Cardiac muscle cell (in vitro differentiated cells and primary cell): ENCODE measurements at places on chromosomes 1 and 21. TPM values are rescaled to one million over a fixed set of nuclear protein-coding genes. Genes with fewer than 3 reads are reported as not detected.
A peak's percentile ranks its signal among the peaks of the same experiment; 100 is the strongest.

TNFRSF8 gene
- polyA plus RNA-seq, result 0.11 TPM in 1 of 2 replicates, not detected in the other

MPL gene
- polyA plus RNA-seq, result 0.10 TPM in 1 of 2 replicates, not detected in the other

RNF186 gene
- polyA plus RNA-seq, result not detected in 2 replicates

SOX13 gene
- polyA plus RNA-seq, result 34.8 and 45.2 TPM in 2 replicates

TOMM20 gene
- 71.8 and 93.6 TPM in 2 replicates for polyA plus RNA-seq

DNA sequence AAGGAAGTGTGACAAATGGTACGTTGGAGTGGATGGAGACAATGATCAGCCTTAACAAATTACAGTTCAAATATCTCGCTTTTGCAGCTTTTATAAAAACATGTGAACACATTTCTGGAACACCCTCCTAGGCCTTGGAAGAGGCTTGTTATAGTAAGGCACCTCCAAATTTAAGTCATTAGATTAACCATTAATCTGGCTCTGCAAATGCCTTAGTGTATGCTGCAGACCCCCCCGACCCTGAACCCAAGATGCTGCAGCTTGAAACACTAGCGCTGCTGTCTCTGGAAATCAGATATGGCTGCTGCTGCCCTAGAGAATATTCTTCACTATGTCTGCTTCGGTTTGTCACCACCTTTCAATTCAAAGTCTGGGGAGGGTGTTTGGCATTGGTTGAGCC lies 196.4 kb downstream of the MIS18A start:
- no peak for DNase-seq

GRCh38 chr1:187122566-187122965 lies 293.8 kb downstream of the PLA2G4A start:
- DNase-seq, result no peak

DNA sequence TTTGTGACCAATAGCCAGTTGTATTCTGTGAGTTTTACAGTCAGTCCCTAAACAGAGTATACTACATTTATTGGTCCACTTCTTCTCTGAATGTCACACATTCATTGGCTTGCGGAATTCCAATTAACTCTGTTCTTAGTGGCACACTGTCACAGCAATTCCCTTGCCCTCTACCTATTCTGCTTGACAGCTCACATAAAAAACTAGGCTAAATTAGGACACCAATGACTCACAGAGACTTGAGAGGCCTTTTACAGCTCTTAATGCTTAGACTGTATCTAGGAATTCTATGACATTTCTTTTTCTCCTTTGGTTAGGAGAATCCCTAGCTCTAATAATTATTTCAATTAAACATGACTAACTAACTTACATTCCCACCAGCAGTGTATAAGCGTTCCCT lies 104.1 kb downstream of the NEGR1 start:
- no peak for DNase-seq

DNA sequence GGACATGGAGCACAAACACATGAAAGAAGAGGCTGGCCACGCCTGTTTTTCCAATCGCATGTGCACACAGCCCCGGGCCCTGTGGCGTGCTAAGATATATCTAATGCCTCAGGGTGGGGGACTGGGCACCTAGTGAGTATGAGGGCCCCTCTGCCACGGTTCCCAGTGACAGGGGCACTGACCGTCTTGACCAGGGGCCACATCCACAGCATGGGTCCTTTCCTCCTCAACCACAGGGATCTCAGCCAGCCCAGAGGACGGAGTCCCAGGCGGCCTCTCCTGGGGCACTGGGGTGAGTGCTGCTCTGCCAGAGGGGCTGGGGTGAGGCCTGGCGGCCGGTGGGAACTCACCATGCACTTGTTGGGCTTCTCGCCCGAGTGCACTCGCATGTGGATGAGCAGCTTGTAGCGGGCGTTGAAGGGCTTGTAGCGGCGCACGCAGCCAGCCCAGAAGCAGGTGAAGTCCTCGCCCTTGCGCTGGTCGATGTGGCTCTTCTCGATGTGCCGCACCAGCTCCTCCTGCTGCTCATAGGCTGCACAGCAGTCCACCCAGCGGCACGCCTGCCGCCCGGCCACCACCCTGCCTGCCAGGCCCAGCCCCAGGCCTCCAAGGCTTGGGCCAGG lies 134.7 kb downstream of the DMRTB1 start:
- DNase-seq, result peak; percentile 74

DNA sequence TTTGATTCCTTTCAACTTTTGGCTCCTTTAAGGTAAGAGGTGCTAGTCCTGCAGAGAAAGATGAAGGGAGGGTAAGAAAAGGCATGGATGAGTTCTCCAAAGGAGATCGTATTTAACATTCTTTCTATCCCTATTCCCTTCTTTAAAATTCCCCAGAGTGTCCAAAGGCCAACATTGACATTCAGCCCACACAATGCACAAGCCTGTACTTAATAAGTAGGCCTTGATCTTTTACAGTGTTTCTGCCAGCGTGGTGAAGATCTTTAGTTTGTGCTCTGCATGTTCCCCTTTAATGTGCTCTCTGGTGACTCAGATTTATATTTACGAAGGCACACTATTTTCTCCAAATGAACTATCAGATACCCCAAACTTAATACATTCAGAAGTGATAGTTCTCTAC lies 582.5 kb upstream of the RGS18 start:
- no peak for DNase-seq

- DNase-seq, result no peak
Measured at GRCh38 chr1:106360252-106360651, 696.2 kb upstream of the PRMT6 start.

- DNase-seq, result no peak
Measured at GRCh38 chr1:59499273-59499942, 202.5 kb downstream of the FGGY start.

GRCh38 chr1:116365353-116365780 lies 7.7 kb upstream of the ATP1A1 start:
- peak; percentile 39 for DNase-seq
